WTC11 (cell line): ENCODE measurements at places on chromosomes 6 and 20. TPM values are rescaled to one million over a fixed set of nuclear protein-coding genes. Genes with fewer than 3 reads are reported as not detected.

HECA gene
- total RNA-seq: 8.1 to 9.4 TPM (median 8.1 TPM) in 3 replicates

GPLD1 gene
- 5.7 to 8.4 TPM (median 6.3 TPM) in 3 replicates for total RNA-seq

TMEM242 gene
- total RNA-seq: 8.7 to 11.5 TPM (median 11.0 TPM) in 3 replicates

GRCh38 chr20:3473944-3474343 lies 3.1 kb downstream of the ATRN start:
- no peak for DNase-seq
- no peak overlapping the region for H3K4me3 ChIP-seq
- H3K27me3 ChIP-seq: peaks cover 35% of the 10 kb centered on the region
- H3K36me3 ChIP-seq: no peaks in the 10 kb centered on the region

GRCh38 chr6:28217890-28218289 lies 7.2 kb upstream of the ZSCAN9 start:
- DNase-seq: no peak
- peak overlapping the region; percentile 71 for H3K4me3 ChIP-seq
- H3K27me3 ChIP-seq: peaks cover 94% of the 10 kb centered on the region
- no peak overlapping the region for H3K27ac ChIP-seq
